ENCODE measurements at places on chromosomes 1 and 21.

DNA sequence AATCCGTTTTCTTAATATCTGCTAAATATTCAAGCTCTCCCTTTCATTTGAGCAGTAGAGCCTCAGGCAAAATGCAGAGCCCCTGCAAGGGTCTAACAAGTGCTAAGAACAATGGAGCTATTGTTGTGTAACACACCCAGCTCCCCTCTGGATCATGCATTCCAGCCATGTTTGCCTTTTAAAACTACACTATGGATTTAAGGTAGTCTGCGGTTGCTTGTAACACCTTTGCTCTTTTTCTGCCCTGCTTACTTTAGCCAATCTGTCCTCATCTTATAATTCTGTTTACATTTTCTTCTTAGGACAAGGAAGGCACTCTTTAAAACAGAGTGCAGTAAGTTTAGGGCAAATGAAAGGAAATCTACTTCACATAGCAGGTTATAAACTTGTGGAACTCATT lies 60.0 kb upstream of the C1orf105 start:
- no peak for DNase-seq

GRCh38 chr1:221723018-221723847 lies 18.7 kb downstream of the DUSP10 start:
- no peak for DNase-seq

GRCh38 chr1:212487774-212488435 lies 55.2 kb downstream of the NENF start:
- DNase-seq: no peak

DNA sequence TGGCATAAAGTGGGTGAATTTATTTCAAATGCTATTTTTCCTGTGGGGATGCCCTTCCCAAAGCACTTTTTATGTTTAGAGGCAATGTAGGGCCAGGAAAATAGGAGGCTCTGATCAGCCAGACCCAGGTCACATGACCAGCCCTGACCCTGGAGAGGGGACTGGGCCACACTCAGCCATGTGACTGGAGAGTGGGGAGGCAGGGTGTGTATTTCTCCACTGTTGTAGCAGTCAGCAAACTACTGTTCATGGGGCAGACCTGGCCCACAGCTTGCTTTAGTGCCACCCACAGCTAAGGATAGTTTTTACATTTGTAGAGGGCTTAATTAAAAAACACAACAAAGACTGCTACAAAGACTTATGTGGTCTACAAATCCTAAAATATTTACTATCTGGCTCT lies 153.8 kb downstream of the ACTL8 start:
- no peak for DNase-seq
